ENCODE measurements at places on chromosomes 6 and 20. TPM values are rescaled to one million over a fixed set of nuclear protein-coding genes. Genes with fewer than 3 reads are reported as not detected.

- DNase-seq = no peak
These were observed 9.6 kb downstream of the RSPO3 start for GRCh38 chr6:127128066-127128465.

DNA sequence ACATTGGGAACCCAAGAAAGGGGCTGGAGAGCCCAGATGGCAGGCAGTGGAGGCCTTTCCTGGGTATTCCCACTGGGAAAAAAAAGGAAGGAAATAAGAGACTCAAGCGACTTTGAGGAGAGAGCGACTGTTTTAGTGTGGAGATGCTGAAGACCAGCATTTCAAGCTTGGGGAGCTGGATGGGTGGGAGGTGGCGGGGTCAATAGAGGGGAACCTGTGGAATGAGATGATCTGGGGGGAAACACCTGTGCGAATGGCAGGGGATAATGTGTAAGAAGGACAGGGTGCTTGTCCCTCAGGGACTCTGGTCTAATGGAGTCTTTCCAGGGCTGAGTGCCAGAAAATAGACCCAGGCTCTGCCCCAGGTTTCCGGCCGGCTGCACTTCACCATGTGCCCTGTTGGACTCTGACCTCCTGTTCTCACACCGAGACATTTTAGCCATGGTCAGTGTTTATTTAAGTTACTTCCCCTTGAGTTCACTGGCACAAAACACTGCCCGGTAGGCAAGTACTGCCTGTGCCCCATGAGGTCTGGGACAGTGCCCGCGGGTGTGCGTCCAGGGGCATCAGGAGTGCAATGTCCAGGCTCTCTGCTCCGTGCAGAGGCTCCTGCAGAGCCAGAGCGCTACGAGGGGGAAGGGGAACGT lies 50.4 kb upstream of the NKX2-2 start:
- DNase-seq = no peak

ASIP gene
- not detected for total RNA-seq

DNA sequence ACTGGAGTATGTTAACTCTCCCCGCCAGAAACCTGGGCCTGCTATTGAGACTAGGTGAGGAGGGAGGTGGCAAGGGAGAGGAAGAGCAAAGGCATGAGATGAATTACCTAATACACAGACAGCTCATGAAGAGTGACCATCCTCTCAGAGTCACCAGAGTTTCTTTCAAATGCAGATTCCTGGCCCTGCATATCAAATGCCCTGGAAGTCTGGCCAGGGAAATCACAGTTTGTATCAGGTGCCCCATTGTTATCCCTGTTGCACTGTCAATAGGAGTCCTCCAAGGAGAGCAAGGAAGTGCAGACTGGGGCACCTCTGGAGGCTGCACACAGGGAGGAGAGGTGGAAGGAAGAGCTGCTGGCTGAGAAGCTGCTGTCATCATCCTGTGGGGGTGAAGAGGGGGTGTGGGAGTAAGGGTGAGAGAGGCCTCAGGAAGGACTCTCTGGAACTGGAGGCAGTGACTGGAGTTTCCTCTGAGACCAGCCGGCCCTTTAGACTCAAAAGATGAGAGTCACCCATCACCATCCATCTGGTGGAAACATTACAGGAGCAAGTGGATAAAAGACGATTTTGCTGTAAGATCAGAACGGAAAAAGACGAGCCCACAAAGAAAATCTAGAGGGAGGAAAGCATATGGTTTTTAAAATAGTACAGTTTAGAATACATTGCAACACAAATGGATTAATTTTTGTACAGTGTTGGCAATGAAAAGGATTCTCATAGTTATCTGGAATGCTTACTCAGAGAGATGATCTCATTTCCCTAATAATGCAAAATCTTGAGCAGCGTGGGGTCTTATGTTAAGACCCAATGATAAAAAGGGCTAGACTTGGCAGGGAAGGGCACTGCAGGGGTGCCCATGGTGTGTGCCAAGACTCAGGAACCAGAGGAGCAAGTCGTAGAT lies 268.1 kb downstream of the UST start:
- DNase-seq = no peak

DNA sequence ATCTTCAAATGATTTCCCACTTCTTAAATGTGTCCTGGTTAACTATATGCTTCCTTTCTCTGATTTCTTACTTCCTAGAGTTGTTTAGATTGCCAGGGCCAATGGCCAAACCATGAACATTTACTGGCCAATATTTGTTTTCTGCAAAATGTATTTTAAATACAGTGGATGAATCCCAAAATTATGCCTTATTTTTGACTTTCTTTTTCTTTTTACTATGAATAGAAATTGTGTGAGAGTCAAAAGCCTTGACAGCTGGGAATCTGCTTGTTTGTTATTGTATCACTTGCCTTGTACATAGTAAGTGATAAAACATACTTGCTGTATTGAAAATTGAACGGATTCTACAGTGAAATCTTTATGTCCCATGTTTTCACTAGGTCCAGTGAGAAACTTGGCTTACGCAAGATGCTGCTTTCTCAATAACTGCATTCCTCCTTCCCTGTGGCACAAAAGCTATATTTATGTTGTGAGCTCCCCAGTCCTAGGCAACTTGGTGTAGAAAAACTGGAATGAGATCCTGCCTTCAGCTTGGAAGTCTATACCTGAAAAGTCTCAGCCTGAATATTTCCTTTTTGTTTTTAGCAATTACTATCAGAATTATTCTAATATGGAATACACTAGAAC lies 295.2 kb downstream of the EPHA7 start:
- peak; percentile 52 for DNase-seq

FAM120B gene
- total RNA-seq = 11.3 TPM

PTGIS gene
- total RNA-seq = 0.16 TPM

MEI4 gene
- total RNA-seq = 0.08 TPM

- DNase-seq = no peak
These were observed 57.6 kb upstream of the DYNLRB1 start for GRCh38 chr20:34458631-34459030.

DNA sequence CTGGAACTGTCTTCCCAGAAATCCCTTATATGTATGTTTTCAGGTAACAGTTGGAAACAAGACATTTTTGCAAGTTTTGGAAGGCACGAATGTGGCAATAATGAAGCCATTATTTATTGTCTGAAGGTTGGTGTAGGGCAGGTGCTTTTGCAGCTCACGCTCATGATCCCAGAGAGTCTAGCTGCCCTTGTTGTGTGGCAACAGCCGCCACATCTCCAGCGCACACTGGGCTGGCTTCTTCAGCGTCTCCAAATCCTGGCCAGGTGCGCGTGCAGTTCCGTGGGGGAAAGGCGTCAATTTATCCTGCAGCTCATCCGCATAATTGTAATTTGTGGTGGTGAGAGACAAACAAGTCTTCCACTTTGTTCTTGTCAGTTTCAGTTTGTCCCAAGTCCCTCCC lies 71.2 kb downstream of the TRDN start:
- DNase-seq = no peak

NNAT gene
- not detected for total RNA-seq

DNA sequence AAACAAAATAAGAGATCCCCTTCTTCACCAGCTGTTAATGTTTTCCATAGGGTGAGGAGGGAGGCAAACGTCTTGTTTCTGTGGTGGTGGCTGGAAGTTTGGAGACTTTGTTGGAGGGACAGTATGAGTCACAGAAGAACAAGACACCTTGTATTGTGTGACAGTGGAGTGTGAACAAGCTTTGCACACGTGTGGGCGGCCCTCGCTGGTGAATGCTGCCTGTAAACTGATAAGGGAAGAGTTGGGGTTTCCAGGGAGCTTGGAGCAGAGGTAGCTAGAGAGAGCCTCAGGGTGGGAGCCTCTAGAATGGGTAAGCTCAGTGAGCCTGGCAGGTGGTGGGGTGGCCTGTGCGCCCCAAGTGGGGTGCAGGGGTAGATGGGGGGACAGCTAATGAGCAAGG lies 78.3 kb downstream of the ZDHHC14 start:
- no peak for DNase-seq
